Activated CD4-positive, alpha-beta T cell treated with anti-CD3 and anti-CD28 coated beads, Interleukin-2, amount 10 ng/mL, durations not matched to agents 24 days and 14 days (primary cell): ENCODE measurements at places on chromosomes 7 and 10. TPM values are rescaled to one million over a fixed set of nuclear protein-coding genes. Genes with fewer than 3 reads are reported as not detected.

The HECW1 gene
- not detected in 2 replicates for total RNA-seq

The SHTN1 gene
- total RNA-seq = 0.05 and 0.07 TPM in 2 replicates

The UNC5B gene
- total RNA-seq = 0.02 and 0.14 TPM in 2 replicates

The FAM25G gene
- total RNA-seq = not detected in 2 replicates

The C10orf67 gene
- total RNA-seq = 0.07 and 0.16 TPM in 2 replicates

The LRCH4 gene
- total RNA-seq = 86.0 and 89.2 TPM in 2 replicates

The LRRC17 gene
- not detected in 2 replicates for total RNA-seq

The RELN gene
- not detected in 2 replicates for total RNA-seq

The ATP5MK gene
- 477 and 504 TPM in 2 replicates for total RNA-seq

The IFIT2 gene
- total RNA-seq = 0.40 and 0.54 TPM in 2 replicates

The MRC1 gene
- total RNA-seq = not detected in 2 replicates

The CYP26A1 gene
- not detected in 2 replicates for total RNA-seq

The AKR1E2 gene
- total RNA-seq = 6.6 and 7.9 TPM in 2 replicates

The CPN1 gene
- not detected in 2 replicates for total RNA-seq

The PRKG1 gene
- total RNA-seq = not detected in 2 replicates

The POU6F2 gene
- 0.16 and 0.17 TPM in 2 replicates for total RNA-seq

The AUTS2 gene
- total RNA-seq = 0.76 and 2.1 TPM in 2 replicates

The GALNT17 gene
- total RNA-seq = not detected in 2 replicates

The CRPPA gene
- total RNA-seq = 1.1 and 1.3 TPM in 2 replicates

The PDE1C gene
- not detected in 2 replicates for total RNA-seq

The ADCY1 gene
- total RNA-seq = 1.5 and 2.8 TPM in 2 replicates

The MCU gene
- 13.5 and 15.9 TPM in 2 replicates for total RNA-seq

The ASB15 gene
- not detected in 2 replicates for total RNA-seq

The ZNF789 gene
- total RNA-seq = 22.6 and 23.6 TPM in 2 replicates

The SLC18A3 gene
- total RNA-seq = not detected in 2 replicates

The DPYSL4 gene
- 32.5 TPM in 2 replicates for total RNA-seq

The HHEX gene
- 0.19 and 0.31 TPM in 2 replicates for total RNA-seq

The ZNF425 gene
- total RNA-seq = 0.44 and 0.92 TPM in 2 replicates

The DYNC1I1 gene
- total RNA-seq = not detected in 2 replicates

The STRIP2 gene
- 86.6 and 89.6 TPM in 2 replicates for total RNA-seq

The TFR2 gene
- total RNA-seq = 20.7 and 21.2 TPM in 2 replicates

The DNAJC1 gene
- 22.1 and 22.4 TPM in 2 replicates for total RNA-seq

The IKZF1 gene
- total RNA-seq = 282 and 292 TPM in 2 replicates

The SRI gene
- total RNA-seq = 188 and 207 TPM in 2 replicates

The CFAP46 gene
- not detected in 2 replicates for total RNA-seq

The LIPM gene
- not detected in 2 replicates for total RNA-seq

The RTKN2 gene
- total RNA-seq = 2.7 and 3.4 TPM in 2 replicates

The NAT16 gene
- total RNA-seq = not detected in 2 replicates

The ASZ1 gene
- not detected in 2 replicates for total RNA-seq

The C10orf143 gene
- total RNA-seq = 2.5 and 3.0 TPM in 2 replicates

The LMOD2 gene
- total RNA-seq = not detected in 2 replicates

The NUTM2A gene
- 0.12 TPM in 1 of 2 replicates, not detected in the other for total RNA-seq

The TYSND1 gene
- 14.9 and 15.3 TPM in 2 replicates for total RNA-seq

The NOLC1 gene
- 268 and 281 TPM in 2 replicates for total RNA-seq

The NPFFR1 gene
- not detected in 2 replicates for total RNA-seq
